ENCODE measurements at places on chromosomes 2 and 18. TPM values are rescaled to one million over a fixed set of nuclear protein-coding genes. Genes with fewer than 3 reads are reported as not detected.

The FSHR gene
- total RNA-seq = not detected

The POMC gene
- total RNA-seq = 1.6 TPM

The CELF4 gene
- 1.5 TPM for total RNA-seq

The GPC1 gene
- total RNA-seq = 39.4 TPM

The DCC gene
- total RNA-seq = 0.35 TPM

The STRN gene
- total RNA-seq = 31.7 TPM

The BUB1 gene
- 144 TPM for total RNA-seq

The ACADL gene
- 0.24 TPM for total RNA-seq

The NPHP1 gene
- total RNA-seq = 2.8 TPM

The SPATS2L gene
- 45.9 TPM for total RNA-seq

The SPEG gene
- 23.7 TPM for total RNA-seq

The REL gene
- 6.2 TPM for total RNA-seq

The STAT4 gene
- 0.33 TPM for total RNA-seq

The NAT8 gene
- not detected for total RNA-seq

The ZNF142 gene
- 43.4 TPM for total RNA-seq

The KCTD18 gene
- 3.4 TPM for total RNA-seq

- peak; percentile 92 for DNase-seq
- peak overlapping the region; percentile 87 for H3K4me3 ChIP-seq
- H3K36me3 ChIP-seq = peaks cover 4% of the 10 kb centered on the region
- H3K4me1 ChIP-seq = no peaks in the 10 kb centered on the region
- H3K27ac ChIP-seq = no peak overlapping the region
These were observed 858 bp downstream of the KCNS3 start for GRCh38 chr2:17879137-17879912.

- H3K27ac ChIP-seq = no peak overlapping the region
- no peaks in the 10 kb centered on the region for H3K4me1 ChIP-seq
- no peaks in the 10 kb centered on the region for H3K27me3 ChIP-seq
These were observed 3.8 kb upstream of the TOGARAM2 start for GRCh38 chr2:28977176-28977875.

- H3K4me1 ChIP-seq = no peaks in the 10 kb centered on the region
- no peak overlapping the region for H3K27ac ChIP-seq
- H3K27me3 ChIP-seq = no peaks in the 10 kb centered on the region
- H3K4me3 ChIP-seq = no peak overlapping the region
- H3K36me3 ChIP-seq = peaks cover 2% of the 10 kb centered on the region
These were observed 154.8 kb upstream of the ZNF236 start for GRCh38 chr18:76667603-76668002.

GRCh38 chr18:79960921-79961526 lies 3.4 kb upstream of the HSBP1L1 start:
- peaks cover 4% of the 10 kb centered on the region for H3K4me1 ChIP-seq
- no peak overlapping the region for H3K27ac ChIP-seq
- H3K27me3 ChIP-seq = peaks cover 33% of the 10 kb centered on the region
- H3K36me3 ChIP-seq = no peaks in the 10 kb centered on the region
- H3K4me3 ChIP-seq = no peak overlapping the region

GRCh38 chr18:70397259-70397925 lies 108.5 kb downstream of the SOCS6 start:
- H3K27me3 ChIP-seq = no peaks in the 10 kb centered on the region
- H3K4me1 ChIP-seq = no peaks in the 10 kb centered on the region
- 0 out of 2 replicates have a peak, but pooled peaks cover 4% of the 10 kb centered on the region for H3K36me3 ChIP-seq
- H3K4me3 ChIP-seq = no peak overlapping the region
- DNase-seq = no peak

- no peak for DNase-seq
- no peaks in the 10 kb centered on the region for H3K27me3 ChIP-seq
- H3K4me3 ChIP-seq = peak overlapping the region; percentile 30
- no peaks in the 10 kb centered on the region for H3K36me3 ChIP-seq
- peaks cover 6% of the 10 kb centered on the region for H3K4me1 ChIP-seq
- no peak overlapping the region for H3K27ac ChIP-seq
These were observed 36.6 kb downstream of the CASP10 start for GRCh38 chr2:201219328-201220096.

DNA sequence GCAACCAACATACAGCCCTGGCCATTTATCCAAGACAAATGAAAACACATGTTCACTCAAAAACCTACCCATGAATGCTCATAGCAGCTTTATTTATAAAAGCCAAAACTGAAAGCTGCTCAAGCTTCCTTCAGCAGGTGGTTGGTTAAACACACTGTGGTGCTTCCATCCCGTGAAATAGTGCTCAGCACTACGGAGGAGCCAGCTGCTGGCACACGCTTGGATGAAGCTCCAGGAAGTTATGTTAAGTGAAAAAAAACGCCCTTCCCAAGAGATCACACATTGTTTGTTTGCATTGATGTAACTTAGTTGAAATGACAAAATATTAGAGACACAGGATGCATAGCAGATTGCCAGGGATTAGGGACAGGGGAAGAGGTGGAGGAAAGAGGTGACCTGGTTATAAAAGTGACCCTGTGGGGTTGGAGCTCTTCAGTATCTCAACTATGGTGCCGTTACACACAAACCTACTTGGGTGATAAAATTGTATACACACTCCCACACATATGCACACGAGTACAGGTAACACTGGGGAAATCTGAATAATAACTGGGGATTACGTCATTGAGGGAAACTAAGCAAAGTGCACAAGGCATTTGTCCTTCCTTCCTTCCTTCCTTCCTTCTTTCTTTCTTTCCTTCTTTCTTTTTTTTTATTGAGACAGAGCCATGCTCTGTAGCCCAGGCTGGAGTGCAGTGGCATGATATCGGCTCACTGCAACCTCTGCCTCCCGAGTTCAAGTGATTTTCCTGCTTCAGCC lies 6.2 kb upstream of the ALPG start:
- H3K4me3 ChIP-seq = no peak overlapping the region
- DNase-seq = no peak
- H3K4me1 ChIP-seq = no peaks in the 10 kb centered on the region
- H3K36me3 ChIP-seq = peaks cover 16% of the 10 kb centered on the region
- H3K27ac ChIP-seq = no peak overlapping the region
- H3K27me3 ChIP-seq = no peaks in the 10 kb centered on the region

GRCh38 chr2:174794851-174795374 lies 30.6 kb upstream of the CHRNA1 start:
- no peaks in the 10 kb centered on the region for H3K27me3 ChIP-seq
- no peak for DNase-seq
- H3K27ac ChIP-seq = no peak overlapping the region
- H3K36me3 ChIP-seq = peaks cover 26% of the 10 kb centered on the region

- no peaks in the 10 kb centered on the region for H3K27me3 ChIP-seq
- DNase-seq = no peak
- H3K36me3 ChIP-seq = peaks cover 14% of the 10 kb centered on the region
- no peak overlapping the region for H3K4me3 ChIP-seq
- no peaks in the 10 kb centered on the region for H3K4me1 ChIP-seq
These were observed 46.4 kb upstream of the ZNG1B start for GRCh38 chr2:113391073-113391472.

GRCh38 chr2:210591663-210592062 lies 35.3 kb downstream of the CPS1 start:
- H3K4me3 ChIP-seq = no peak overlapping the region
- H3K27ac ChIP-seq = no peak overlapping the region
- no peak for DNase-seq
- no peaks in the 10 kb centered on the region for H3K36me3 ChIP-seq
- H3K27me3 ChIP-seq = no peaks in the 10 kb centered on the region

GRCh38 chr2:18398833-18399232 lies 161.6 kb downstream of the RDH14 start:
- no peak overlapping the region for H3K4me3 ChIP-seq
- H3K4me1 ChIP-seq = no peaks in the 10 kb centered on the region
- no peaks in the 10 kb centered on the region for H3K27me3 ChIP-seq
- DNase-seq = no peak

- no peak overlapping the region for H3K27ac ChIP-seq
- no peaks in the 10 kb centered on the region for H3K4me1 ChIP-seq
- no peak overlapping the region for H3K4me3 ChIP-seq
- no peak for DNase-seq
These were observed 108.1 kb downstream of the XRCC5 start for GRCh38 chr2:216216951-216217903.

- H3K4me1 ChIP-seq = no peaks in the 10 kb centered on the region
- no peak overlapping the region for H3K27ac ChIP-seq
- DNase-seq = no peak
- H3K36me3 ChIP-seq = no peaks in the 10 kb centered on the region
- no peak overlapping the region for H3K4me3 ChIP-seq
- no peaks in the 10 kb centered on the region for H3K27me3 ChIP-seq
These were observed 549.9 kb downstream of the DSC3 start for GRCh38 chr18:30492552-30493129.

DNA sequence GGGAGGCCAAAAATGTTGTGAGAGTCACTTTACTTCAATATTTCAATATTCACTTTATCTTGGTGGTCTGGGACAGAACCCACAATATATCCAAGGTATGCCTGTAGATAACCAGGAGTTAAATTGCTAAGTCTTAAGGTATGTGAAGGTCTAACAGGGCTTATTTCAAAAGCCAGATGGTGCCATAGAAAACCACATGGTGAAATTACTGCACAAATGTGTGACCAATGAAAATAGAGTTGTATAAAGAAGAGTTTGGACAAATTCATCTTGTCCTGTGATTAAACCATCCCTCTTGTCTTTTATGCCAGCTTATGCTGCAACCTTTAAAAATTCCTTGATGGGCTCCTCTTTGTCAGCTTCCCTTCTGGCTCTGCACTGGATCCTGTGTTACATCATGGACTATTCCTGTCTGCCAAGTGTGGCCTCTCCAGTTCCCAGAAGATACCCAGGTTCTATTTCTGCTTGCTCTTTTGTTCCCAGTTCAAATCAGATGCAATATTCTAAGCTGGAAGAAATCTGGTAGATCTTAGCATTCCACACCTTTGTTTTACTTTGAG lies 46.8 kb downstream of the ANTXR1 start:
- no peak overlapping the region for H3K4me3 ChIP-seq
- H3K27me3 ChIP-seq = no peaks in the 10 kb centered on the region
- H3K36me3 ChIP-seq = peaks cover 10% of the 10 kb centered on the region
- DNase-seq = no peak
- H3K4me1 ChIP-seq = no peaks in the 10 kb centered on the region

DNA sequence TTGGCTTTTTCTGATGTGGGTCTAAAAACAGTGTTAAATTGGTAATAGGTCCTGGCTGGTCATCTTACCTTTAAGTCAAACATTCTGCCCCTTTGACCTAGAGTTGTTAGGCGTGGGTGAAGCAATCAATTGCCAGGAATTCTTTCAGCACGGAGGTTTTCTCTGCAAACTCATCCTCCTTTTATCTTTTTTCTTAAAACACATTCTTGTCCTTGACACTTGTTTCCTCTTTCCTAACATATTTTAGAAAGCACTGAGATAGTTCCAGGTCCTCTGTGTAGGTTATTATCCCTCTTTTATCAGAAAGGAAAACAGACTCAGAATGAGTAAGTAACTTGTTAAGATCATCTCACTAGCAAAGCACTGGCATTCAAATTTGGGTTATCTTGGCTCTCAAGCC lies 18.6 kb upstream of the AP1S3 start:
- H3K4me3 ChIP-seq = no peak overlapping the region
- H3K27me3 ChIP-seq = no peaks in the 10 kb centered on the region
- H3K27ac ChIP-seq = no peak overlapping the region
- DNase-seq = no peak
- no peaks in the 10 kb centered on the region for H3K4me1 ChIP-seq

GRCh38 chr2:152826581-152827279 lies 108.3 kb downstream of the ARL6IP6 start:
- H3K4me1 ChIP-seq = peaks cover 2% of the 10 kb centered on the region
- no peak overlapping the region for H3K4me3 ChIP-seq
- H3K36me3 ChIP-seq = no peaks in the 10 kb centered on the region
- no peak for DNase-seq
- H3K27ac ChIP-seq = no peak overlapping the region

DNA sequence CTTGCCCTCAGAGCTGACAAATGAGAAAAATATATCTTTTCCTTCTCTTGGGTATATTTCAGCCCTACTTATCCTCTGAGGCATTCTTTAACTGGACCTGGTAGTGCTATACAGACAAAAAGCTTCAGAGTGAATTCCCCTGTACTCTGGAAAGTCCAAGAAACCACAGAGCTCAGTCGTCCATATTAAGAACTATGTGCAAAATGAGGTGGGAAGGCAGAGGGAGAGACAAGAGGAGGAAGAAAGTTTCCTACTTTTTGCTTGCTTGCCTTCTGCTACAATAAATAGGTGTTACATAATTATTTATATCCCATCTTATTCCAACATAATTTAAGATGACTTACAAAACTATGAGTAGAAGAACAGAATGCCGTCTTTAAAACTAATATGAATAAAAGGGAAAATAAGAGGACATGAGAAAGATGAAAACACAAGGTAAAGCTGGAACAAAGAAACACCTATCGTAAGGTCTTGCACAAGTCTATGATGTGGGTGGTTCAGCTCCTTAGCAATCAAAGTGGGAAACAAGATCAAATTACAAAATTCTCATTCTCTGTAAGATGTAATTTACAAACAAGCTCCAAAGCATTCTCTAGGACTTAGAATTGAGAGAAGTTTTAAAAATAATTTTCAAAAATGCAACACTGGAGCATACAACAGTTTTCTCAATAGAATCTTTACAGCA lies 97.9 kb downstream of the BAZ2B start:
- H3K27me3 ChIP-seq = no peaks in the 10 kb centered on the region
- H3K4me3 ChIP-seq = no peak overlapping the region
- no peaks in the 10 kb centered on the region for H3K36me3 ChIP-seq
- DNase-seq = no peak
- no peak overlapping the region for H3K27ac ChIP-seq

- H3K4me1 ChIP-seq = no peaks in the 10 kb centered on the region
- no peak overlapping the region for H3K27ac ChIP-seq
- no peak overlapping the region for H3K4me3 ChIP-seq
- no peaks in the 10 kb centered on the region for H3K27me3 ChIP-seq
- no peaks in the 10 kb centered on the region for H3K36me3 ChIP-seq
These were observed 9.7 kb upstream of the TPO start for GRCh38 chr2:1403565-1403964.

DNA sequence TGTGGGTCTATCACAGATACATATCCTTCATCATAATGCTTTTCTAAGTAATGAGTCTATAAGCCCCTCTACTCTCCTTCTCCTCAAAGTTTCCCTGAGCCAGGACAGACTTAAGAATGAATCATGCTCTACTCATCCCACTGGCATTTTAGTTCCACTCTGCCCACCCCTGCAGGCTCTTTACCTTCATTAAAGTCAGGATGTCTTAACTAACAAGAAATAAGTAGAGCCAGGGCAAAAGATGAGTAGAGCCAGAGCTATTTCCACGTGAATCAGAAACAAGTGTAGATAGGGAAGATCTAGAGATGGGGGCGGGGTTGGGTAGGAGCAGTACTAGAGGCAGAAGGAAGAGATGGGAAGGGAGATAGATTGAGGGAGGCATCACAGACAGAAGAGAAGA lies 790.5 kb downstream of the RNF144A start:
- H3K27ac ChIP-seq = no peak overlapping the region
- H3K36me3 ChIP-seq = peaks cover 1% of the 10 kb centered on the region
- peaks cover 2% of the 10 kb centered on the region for H3K4me1 ChIP-seq

DNA sequence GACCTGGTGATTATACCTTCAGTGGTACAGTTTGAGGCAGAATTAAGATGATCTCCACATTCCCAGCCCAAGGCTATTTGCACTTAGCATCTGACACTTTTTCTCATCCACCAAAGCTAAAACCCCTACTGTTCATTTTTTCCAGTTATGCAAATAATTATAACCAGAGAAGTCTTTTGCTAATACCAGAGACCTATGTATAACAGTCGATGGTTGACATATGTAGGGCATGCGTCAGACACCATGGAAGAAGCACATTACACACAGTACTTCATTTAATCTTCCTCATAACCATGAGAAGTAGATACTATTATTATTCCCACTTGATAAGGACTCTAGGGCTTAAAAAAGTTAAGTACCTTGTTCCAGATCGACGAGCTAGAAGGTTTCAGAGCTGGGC lies 36.5 kb downstream of the AP1S3 start:
- H3K4me1 ChIP-seq = peaks cover under 1% of the 10 kb centered on the region
- no peak overlapping the region for H3K4me3 ChIP-seq
- H3K27me3 ChIP-seq = no peaks in the 10 kb centered on the region
- no peak for DNase-seq

Measured in H9 (cell line).